ENCODE measurements at places on chromosomes 11 and 22.

- DNase-seq = no peak
Observed at GRCh38 chr22:21022955-21023614, 8.1 kb downstream of the P2RX6 start.

DNA sequence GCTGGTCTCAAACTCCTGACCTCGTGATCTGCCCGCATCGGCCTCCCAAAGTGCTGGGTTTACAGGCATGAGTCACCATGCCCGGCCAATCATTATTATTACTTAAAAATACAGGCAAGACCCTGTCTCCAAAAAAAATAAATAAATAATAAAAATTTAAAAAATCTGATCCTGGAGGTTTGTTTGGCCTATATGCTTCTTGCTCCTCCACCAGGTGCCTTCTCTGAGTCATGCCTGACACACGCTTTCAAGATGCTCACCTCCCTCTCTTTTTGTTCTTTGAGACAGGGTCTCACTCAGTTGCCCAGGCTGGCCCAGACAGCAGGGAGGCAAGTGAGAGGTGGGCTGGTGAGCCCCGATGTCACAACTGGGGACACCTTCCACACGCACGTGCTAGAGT lies 13.5 kb downstream of the ZC3H7B start:
- DNase-seq = no peak

DNA sequence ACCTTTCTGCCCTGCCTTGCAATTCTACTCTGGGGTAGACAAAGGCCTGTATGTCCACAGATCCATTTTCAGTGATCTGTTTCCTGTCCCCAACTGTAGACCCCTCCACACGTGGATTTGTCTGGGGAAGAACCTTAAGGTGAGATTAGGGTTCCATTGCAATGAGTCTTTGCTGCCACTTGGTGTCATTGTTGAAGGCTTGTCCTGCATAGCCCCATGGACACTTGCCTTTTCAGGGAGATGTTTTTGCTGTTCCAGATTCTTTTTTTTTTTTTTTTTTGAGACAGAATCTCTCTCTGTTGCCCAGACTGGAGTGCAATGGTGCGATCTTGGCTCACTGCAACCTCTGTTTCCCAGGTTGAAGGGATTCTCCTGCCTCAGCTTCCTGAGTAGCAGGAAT lies 21.8 kb downstream of the SERPING1 start:
- no peak for DNase-seq

GRCh38 chr11:61058583-61059259 lies 43.6 kb upstream of the CD5 start:
- DNase-seq = no peak

DNA sequence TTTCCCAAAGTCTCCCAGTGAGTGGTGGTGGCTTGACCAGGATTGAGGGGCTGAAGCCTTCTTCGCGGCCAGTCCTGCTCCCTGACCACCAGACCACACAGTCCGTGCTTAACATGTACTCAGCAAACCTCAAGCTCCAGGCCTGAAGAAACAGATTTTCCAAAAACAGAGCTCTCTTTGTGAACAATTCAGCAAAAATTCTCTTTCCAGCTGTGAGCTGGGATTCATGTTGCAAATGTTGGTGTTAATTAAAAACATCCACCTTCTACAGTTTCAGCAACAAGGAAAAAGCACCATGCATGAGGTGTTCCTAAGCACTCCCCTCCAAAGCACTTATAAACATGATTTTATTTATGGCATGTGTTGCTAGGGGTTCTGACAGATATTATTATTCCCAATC lies 129.5 kb downstream of the ETS1 start:
- no peak for DNase-seq

DNA sequence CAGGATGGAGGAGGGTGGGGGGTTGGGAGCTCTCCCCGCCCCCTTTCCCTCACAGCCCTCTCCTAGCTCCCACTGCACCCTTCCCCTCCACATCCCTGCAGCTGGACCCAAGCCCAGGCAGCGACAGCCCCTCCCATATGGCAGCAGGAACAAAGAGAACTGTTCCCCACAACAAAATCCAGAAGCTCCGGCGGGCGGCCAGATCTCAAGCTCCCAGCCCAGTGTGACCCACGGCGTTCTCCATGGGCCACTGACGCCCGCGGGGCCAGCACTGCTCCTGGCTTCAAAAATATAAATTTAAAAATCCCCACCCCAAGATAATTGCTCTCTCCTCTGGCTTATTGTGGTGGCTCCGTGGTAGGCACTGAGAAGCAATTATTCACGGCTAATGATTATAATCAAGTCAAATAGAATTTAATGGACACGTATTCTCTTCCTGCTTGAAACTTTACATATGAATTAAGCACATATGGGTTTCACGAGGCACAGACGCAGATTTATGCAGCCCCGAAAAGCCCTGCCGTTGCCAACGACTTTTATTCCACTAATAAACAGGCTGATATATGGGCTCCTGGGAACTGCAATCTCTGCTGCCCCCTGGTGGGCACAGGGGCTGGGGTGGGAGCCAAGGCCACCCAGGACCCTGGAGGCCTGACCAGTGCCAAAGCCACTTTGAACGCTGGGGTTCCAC lies 17.5 kb downstream of the MACROD1 start:
- DNase-seq = peak; percentile 68

- DNase-seq = no peak
Observed at GRCh38 chr11:118887206-118887605, 3.5 kb downstream of the CXCR5 start.

DNA sequence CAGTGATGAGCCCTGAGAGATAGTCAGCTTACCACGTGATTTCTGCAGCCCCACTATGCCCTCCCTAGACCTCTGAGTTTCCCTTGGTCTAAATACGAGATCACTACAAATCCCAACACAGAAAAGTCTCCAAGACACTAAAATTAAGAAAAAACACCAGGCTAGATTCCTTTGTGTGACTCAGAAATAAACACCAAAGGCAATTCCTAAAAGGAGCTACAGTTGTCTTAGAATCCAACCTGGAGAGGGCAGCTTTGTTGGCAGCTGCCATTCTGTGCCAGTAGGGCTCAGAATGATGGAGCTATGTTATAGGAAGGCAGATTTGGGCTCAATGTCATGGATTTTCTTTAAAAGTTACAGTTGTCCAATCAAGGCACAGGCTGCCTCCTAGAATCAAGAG lies 37.1 kb upstream of the HMGXB4 start:
- no peak for DNase-seq

DNA sequence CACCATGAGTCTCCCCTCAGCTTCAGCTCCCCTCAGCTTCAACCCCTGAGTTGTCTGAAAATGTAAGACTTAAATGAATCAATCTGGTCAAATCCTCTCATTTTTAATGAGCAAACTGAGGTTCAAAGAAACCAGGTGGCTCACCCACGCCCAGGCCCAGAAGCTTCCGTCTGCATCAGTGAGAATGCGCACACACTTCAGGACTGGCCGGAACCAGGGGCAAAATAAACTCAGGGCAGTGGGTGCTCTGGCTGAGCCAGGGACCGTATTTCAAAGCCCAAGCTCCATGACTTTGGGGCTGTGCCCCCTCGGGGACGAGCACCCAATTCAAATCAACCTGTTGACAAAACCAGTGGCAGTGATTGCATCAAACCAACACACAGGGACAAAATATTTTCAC lies 3.1 kb downstream of the SULT4A1 start:
- DNase-seq = no peak

GRCh38 chr11:63945477-63946163 lies 6.8 kb downstream of the NAA40 start:
- peak; percentile 64 for DNase-seq

DNA sequence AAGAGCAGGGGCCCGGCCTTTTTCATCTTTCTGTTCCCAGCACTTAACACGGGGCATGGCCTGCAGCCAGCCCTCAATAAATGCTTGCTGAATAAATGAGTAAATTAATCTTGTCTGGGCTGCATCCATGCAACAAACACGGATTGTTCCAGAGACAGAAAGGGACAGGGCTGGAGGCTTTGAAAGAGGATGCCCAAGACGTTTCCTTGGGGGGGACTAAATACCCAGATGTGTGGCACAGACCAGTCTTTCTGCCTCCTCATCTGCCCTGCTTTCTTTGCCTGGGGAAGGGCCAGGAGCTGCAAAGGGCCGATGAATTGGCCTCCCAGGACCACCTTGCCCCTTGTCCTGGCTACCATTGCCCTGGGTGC lies 40.4 kb downstream of the SHISAL1 start:
- DNase-seq = no peak

GRCh38 chr11:126053415-126054286 lies 9.0 kb downstream of the CDON start:
- DNase-seq = no peak

GRCh38 chr11:125241104-125241503 lies 76.6 kb downstream of the PKNOX2 start:
- DNase-seq = no peak
